Activated naive CD4-positive, alpha-beta T cell (primary cell): ENCODE measurements at places on chromosomes 7 and 10.

GRCh38 chr7:134212576-134213546, 85.7 kb downstream of the LRGUK start:
- no peak for DNase-seq

DNA sequence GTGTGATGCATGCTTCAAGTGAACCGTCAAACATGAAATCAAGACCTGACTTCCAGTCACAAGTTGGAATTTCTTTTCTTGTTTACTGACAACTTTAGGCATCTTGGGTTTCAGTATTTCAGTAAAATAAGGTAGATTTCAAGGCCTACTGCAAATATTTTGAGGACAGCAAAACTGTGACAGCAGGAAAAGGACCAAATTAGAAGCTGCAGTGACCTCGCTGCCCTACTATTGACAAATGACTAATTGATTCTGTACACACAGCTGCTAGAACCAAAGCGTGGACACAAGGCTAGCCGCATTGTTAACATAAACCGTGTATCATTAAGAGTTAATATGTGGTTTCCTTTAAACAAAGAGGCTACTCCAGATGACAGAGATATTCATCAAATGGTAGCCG, 105.7 kb upstream of the SEC61G start:
- no peak for DNase-seq

GRCh38 chr10:24893127-24893526, 59.3 kb downstream of the PRTFDC1 start:
- no peak for DNase-seq

DNA sequence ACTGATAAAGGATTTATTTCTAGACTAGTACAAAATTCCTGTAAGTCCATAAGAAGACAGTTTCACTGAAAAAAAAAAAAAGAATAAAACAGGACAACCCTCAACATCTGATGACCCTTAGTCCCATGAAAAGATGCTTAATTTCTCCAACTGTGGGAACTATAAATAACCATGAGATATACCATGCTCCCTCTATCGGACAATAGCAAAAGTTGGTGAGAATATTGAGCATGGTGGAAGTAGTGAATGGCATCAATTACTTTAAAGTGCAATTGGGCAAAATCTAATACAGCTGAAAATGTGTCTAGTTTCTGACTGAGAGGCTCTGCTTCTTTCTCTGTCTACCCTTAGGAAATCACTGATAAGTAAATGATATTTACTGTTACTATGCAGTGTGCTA, 348.8 kb downstream of the SUGCT start:
- no peak for DNase-seq

DNA sequence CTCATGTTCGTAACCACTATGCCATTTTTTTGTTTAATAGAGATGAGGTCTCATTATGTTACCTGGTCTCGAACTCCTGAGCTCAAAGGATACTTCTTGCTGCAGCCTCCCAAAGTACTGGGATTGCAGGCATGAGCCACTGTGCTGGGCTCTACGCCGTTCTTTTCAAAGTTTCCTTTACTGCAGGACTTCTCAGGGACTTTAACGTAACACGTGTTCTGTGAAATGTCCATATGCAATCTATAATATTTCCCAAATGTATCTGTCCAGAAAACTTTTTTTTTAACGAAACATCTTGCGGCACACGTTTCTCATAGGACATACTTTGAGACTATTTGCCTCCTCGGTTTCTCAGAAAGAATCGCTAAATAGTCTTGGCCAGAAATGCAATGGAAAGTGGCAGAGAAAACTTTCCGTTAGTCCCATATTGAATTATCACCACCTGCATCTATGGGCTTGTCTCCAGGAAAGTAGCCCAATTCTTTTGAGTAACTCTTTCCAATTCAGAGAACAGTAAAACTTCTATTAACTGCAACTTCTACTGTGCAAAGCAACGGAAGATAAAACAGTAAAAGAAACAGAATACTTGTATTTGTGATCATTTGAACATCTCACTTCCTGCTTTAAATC, 96.3 kb downstream of the ELMO1 start:
- no peak for DNase-seq

- no peak for DNase-seq
Measured at GRCh38 chr10:85888004-85888403, 478.6 kb downstream of the GRID1 start.

DNA sequence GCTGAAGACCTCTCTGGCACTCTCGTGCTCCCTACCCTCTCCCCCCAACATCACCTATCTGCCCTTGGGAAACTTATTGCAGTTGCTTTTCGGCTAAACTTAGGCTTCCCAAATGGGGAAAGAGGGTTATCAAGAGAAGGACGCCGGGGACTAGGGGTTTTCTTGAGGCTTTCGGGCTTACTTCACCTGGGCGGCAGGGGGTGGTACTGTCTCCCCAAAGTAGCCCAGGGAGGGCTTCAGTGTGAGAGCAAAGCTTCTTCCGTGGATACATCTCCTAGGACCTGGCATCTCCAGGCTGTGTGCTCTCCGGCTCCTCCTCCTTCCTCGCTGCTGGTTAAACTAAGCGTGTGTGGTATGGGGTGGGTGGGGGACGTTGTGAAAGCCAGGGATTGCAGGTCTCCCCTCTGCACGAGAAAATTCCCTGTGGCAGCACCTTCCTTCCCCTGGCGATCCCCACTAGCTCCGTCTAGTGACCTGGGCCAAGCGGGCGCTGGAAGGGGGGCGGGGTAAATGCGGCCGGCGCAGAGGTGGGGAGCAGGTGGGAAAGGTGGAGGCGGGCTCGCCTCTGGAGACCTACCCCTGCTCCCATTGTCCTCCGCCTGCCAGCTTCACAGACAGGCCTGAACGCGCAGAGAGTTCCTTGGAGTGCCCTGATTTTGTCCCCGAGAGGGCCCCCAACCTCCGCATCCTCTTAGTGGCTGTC, 1.1 kb downstream of the PLXDC2 start:
- no peak for DNase-seq

GRCh38 chr10:73639286-73639685, 2.0 kb downstream of the MYOZ1 start:
- DNase-seq, result no peak
